Effector memory CD8-positive, alpha-beta T cell (primary cell): ENCODE measurements at places on chromosomes 4 and X.
A peak's percentile ranks its signal among the peaks of the same experiment; 100 is the strongest.

GRCh38 chr4:5784960-5785611 is 74.1 kb downstream of the EVC start:
- DNase-seq: no peak

DNA sequence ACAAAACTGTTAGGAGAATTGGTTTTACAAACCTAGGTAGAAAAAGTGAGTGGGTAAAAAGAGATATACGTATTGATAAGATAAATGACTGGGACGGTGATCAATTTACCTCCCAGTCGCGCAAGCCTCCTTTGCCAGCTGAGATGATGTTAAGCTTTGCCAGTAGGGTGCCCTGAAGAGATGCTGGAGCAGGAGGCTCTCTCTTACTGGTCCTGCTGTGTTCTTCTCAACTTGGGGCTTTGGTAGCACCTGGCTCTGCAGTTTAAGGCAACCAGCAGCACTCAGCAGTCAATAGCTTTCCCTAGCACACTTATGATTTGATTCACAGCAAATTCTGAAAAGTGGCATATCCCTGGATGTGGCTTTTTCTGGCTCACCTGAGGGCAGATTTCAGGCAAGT is 1461.7 kb downstream of the ADGRL3 start:
- DNase-seq: no peak

- no peak for DNase-seq
Measured at GRCh38 chrX:116232833-116233232, 62.3 kb downstream of the AGTR2 start.

- DNase-seq: no peak
Measured at GRCh38 chr4:27594922-27595321, 734.3 kb downstream of the STIM2 start.

DNA sequence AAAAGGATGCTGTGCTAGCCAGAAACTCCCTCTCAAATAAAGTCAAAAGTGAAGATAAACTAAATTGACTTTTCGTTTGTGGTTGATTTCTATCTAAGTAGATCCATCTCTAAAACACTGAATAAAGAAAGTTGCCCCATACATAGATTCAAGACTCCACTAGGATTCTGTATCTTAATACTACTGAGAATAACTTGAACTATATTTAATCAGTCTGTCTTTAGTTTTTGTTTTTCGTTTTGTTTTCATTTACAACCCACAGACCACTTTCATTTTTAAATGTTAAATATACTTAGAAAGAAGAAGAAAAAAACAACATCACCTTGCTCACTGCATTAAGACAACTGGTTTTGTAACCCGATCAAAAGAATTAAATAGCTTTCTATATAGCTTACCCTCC is 655.0 kb downstream of the RPA4 start:
- DNase-seq: no peak

- no peak for DNase-seq
Measured at GRCh38 chr4:87783781-87784180, 15.6 kb upstream of the IBSP start.

GRCh38 chr4:20284990-20285389 is 33.3 kb downstream of the SLIT2 start:
- no peak for DNase-seq

GRCh38 chrX:65195621-65196020 is 219.4 kb upstream of the ZC4H2 start:
- DNase-seq: no peak

- DNase-seq: no peak
Measured at GRCh38 chrX:15877380-15877779, 22.8 kb upstream of the AP1S2 start.

DNA sequence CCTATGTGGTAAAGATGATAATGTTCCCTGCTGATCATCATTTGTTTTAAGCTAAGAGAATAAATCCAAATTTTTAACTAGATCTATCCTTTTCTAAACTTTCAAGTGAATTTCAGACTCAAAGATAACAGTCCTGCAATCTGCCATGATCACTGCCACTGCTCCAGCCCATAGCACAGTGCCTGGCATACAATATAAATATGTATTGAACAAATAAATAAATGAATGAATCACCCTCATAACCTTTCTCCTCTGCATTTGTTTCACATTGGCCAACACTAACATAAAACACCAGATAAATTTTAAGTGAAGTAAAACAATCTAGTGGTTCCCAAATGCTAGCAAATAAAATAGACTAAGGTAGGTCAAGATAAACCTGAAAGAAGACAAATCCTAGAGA is 439.0 kb downstream of the GPM6A start:
- DNase-seq: no peak

DNA sequence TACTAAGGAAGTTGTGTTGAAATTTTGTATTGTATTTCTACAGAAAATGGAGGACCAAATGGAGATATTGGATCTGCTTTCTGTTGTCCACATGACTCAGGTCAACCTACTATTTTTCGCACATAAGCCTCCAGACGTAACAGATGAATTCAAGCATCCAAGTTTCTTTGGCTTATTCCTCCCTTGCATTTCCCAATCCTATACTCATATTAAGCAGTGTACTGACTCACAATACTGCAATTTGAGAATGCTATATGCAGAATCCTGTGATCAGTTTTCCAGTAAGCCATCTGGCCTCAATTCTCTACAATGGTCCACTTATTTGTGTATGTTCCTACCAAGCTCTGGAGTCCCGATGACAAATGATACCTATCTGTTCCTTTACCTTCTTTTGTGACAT is 75.7 kb downstream of the ASB9 start:
- DNase-seq: no peak

DNA sequence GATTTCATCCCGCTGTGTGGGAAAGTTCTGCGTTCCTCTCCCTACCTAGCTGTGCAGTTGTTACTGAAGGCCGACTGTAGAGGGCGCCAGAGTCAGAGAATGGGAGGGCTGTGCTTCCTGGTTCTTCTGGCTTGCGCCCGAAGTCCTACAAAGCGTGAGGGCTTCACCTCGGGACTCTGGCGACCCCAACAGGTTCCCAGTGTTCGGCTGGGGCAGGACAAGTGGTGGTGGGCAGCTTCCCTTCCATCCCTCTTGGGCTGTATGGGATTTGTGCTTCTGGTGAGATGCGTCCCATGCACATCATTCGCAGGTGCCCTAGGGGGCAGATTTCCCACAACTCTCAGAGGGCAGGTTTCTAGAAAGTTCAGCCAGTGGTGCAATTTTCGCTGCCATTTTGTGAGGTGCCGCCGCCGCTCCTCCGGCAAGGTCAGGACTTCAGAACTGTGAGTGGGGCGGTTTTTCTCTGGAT is 27.3 kb downstream of the CT45A1 start:
- DNase-seq: peak; percentile 23

DNA sequence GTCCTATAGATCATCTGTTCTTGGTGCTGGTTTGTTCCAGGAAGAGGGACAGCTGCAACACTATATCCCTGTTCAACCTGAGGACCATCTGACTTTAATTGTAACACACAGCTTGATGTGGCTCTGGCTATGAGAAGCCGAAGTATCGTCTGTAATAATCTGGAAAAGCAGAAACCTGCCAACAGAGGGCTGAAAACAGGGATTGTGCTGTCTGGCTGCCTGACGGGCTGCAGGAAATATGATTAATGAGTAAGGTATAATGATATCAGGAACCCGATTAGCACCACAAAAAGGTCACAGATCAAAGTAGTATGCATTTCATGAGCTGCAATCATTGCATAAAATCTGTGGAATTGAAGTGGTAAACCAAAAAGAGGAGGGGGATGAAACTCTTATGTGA is 170.4 kb upstream of the MAB21L2 start:
- no peak for DNase-seq

GRCh38 chr4:182695842-182696241 is 221.3 kb downstream of the DCTD start:
- no peak for DNase-seq

DNA sequence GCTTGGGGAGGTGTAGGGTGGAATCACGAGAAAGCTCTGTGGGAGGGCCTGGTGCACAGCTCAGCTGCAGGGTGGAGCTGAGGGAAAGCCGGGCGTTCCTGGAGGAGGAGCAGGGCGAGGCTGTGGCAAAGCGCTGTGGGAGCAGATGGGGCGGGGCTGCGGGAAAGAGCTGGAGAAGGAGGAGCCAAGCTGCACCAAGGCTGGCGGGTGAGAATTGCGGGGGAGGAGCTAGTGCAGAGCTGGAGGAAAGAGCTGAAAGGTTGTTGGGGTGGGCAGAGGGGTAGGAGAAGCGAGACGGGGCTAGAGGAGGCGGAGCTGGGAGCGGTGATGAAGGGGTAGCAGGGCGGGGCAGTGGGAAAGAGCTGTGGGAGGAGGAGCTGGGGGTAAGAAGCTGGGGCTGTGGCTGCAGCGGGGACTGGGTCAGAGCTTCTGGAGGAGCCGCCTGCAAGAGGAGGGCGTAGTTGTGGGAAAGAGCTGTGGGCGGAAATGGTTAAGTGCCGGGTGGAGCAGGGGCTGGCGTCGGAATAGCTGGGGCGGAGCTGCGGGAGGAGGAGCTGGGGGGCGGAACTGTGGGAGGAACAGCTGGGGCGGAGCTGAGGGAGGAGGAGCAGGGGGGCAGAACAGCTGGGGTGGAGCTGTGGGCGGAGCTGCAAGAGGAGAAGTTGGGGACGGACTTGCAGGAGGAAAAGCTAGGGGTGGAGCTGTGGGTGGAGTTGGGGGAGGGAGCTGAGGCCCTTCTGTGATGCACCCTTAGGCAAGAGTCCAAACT is 1.8 kb upstream of the EOLA2 start:
- DNase-seq: peak; percentile 87

DNA sequence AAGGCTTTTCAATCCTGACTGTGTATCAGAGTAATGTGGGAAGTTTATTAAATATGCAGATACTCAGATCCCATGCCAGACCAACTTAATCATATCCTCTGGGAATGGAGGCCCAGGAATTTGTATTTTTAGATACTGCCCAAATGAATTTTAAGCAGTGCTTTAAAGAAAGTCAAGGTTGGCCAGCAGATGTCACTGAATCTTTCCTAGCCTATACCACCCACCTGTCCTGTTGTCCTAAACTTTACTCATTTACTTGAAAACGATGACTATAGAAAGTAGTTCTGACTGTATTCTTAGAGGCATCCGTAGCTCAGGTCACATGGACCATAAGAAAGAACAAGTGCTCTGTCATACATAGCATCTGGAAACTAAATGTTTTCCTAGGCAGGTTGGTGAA is 79.9 kb downstream of the AMOT start:
- DNase-seq: no peak

DNA sequence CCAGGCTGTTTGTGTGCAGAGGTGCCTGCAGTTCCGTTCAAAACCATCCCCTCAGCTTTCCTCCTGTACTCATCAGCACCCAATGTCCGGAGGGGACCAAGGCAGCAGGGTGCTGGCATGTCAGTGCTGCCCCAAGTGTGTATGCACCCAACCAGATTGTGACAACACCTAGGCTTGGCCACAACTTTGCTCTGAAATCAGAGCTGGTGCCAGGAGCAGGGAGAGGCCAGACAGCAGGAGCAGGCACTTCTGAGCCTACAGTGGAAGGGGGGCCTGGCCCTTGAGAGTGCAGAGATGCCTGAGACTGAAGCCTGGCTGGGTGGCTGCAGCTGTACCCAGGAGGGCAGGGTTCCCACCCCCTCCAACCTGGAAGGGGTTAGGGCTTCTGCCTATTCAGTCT is 56.5 kb upstream of the RASGEF1B start:
- DNase-seq: no peak

DNA sequence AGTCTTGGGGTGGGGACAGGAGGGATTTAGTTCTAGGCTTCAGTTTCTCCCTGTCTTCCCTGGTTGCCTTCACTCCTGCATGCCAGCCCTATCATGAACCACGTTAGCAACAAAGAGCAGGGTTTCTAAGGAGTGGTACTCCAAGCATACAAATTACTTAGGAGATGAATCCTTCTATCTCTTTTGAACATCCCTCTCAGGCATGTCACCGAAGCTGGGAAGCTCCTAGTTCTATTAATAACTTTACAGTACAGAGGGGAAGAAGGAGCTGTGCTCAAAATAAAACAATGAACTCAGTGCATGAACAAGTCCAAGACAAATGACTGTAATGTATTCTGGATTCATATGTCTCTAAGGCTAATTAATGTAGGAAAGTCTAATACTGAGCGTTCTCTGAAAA is 450.6 kb upstream of the RASGEF1B start:
- no peak for DNase-seq

DNA sequence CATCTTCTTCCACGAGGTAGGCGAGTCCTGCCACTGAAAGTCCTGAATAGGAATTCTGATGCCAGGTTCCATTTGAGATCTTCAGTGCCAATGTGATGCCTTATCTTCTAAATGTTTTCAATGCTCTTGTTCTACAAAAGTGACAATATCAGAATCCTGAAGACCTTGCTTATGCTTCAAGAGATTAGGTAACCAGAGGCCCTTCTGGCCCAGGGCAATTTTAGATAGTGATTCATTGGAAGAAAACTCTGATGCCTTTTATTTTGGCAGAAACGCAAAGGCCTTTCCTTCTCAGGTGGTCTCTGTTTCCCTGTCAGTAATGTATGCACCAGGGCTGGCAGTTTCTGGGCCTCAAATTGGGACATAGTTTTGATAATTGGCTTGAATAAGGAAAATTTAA is 144.8 kb downstream of the CEP135 start:
- no peak for DNase-seq

DNA sequence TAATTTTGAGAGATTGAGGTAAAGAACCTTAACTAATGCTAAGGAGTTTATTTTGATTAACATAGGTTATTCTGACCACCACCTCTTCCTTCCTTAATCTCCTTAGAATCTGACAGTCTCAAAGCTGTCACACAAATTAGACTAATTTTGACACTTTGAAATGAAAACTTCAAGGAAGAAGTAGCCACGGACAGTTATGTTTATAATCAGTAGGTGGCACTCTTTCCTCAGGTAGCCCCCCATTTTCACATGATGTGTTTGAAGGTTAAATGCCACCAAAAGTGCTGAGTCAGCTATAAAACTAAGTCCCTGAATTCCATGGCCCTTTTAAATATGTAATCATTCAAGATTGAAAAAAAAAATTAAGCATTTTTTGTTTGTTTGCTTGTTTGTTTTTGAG is 22.4 kb downstream of the TMEM33 start:
- DNase-seq: no peak

- no peak for DNase-seq
Measured at GRCh38 chr4:182770259-182770995, 146.8 kb downstream of the DCTD start.

GRCh38 chr4:168541266-168541953 is 44.6 kb downstream of the PALLD start:
- DNase-seq: no peak

DNA sequence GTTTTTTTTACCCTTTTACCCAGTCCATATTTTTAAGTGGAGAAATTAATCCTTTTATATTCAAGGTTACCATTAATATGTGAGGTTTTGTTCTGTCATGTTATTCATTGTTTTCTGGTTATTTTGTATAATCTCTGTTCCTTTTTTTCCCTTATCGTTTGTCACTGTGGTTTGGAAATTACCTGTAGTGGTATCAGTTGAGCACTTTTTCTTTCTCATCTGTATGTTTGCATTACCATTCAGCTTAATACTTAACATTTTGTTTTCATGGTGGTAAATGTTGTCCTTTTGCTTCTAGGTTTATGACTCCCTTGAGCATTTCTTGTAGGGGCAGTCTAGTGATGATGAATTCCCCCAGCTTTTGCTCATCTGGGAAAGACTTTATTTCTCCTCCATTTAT is 6.6 kb downstream of the ETDC start:
- no peak for DNase-seq

DNA sequence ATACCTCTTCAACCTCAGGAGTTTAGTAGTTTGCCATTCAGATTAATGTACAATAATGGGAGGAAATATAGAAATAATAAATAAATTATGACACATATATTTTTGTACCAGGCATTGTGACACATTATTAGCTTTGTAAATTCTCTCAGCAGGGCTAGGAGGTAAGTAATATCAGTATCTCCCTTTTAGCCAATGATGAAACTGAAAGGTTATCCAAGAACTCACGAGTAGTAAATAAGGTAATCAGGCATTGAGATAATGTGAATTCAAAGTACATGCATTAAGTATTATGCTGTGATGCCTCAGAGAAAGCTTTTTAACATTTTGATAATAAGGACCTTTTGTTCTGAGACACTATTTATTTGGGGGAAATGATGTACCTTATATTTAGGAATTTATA is 5.3 kb upstream of the ARAP2 start:
- no peak for DNase-seq
